ENCODE measurements at places on chromosomes 1 and 21. TPM values are rescaled to one million over a fixed set of nuclear protein-coding genes. Genes with fewer than 3 reads are reported as not detected.
A peak's percentile ranks its signal among the peaks of the same experiment; 100 is the strongest.

The PDC gene
- not detected for total RNA-seq

The OR2G6 gene
- 0.04 TPM for total RNA-seq

The BLACAT1 gene
- total RNA-seq, result 0.72 TPM

The POU3F1 gene
- 0.16 TPM for total RNA-seq

The GJA4 gene
- total RNA-seq, result not detected

The PPIAL4G gene
- not detected for total RNA-seq

The TNFRSF1B gene
- total RNA-seq, result 2.9 TPM

The MR1 gene
- 5.5 TPM for total RNA-seq

The NUP210L gene
- total RNA-seq, result 0.04 TPM

The TAS1R1 gene
- not detected for total RNA-seq

The MYBPHL gene
- total RNA-seq, result not detected

The NBPF6 gene
- total RNA-seq, result not detected

The ITLN2 gene
- 0.41 TPM for total RNA-seq

The SPATC1L gene
- 27.5 TPM for total RNA-seq

The NEXN gene
- total RNA-seq, result 8.2 TPM

The DCST2 gene
- 1.9 TPM for total RNA-seq

The ATXN7L2 gene
- total RNA-seq, result 14.9 TPM

The EVI5 gene
- 40.0 TPM for total RNA-seq

The ANKRD13C gene
- total RNA-seq, result 23.7 TPM

The KCNA2 gene
- total RNA-seq, result 0.58 TPM

The THBS3 gene
- 57.9 TPM for total RNA-seq

The CYP4Z1 gene
- total RNA-seq, result not detected

The DNAH14 gene
- 82.9 TPM for total RNA-seq

The TNFRSF4 gene
- 0.34 TPM for total RNA-seq

GRCh38 chr21:38181096-38181495 is 75.7 kb upstream of the KCNJ15 start:
- H3K4me3 ChIP-seq, result no peak overlapping the region
- no peaks in the 10 kb centered on the region for H3K27me3 ChIP-seq
- H3K27ac ChIP-seq, result no peak overlapping the region
- H3K4me1 ChIP-seq, result peaks cover 33% of the 10 kb centered on the region
- no peak for DNase-seq

GRCh38 chr1:23530087-23530746 is 816 bp downstream of the E2F2 start:
- H3K27me3 ChIP-seq, result no peaks in the 10 kb centered on the region
- peaks cover 28% of the 10 kb centered on the region for H3K4me1 ChIP-seq
- H3K36me3 ChIP-seq, result no peaks in the 10 kb centered on the region
- no peak overlapping the region for H3K27ac ChIP-seq
- H3K4me3 ChIP-seq, result peak overlapping the region; percentile 61
- DNase-seq, result no peak

DNA sequence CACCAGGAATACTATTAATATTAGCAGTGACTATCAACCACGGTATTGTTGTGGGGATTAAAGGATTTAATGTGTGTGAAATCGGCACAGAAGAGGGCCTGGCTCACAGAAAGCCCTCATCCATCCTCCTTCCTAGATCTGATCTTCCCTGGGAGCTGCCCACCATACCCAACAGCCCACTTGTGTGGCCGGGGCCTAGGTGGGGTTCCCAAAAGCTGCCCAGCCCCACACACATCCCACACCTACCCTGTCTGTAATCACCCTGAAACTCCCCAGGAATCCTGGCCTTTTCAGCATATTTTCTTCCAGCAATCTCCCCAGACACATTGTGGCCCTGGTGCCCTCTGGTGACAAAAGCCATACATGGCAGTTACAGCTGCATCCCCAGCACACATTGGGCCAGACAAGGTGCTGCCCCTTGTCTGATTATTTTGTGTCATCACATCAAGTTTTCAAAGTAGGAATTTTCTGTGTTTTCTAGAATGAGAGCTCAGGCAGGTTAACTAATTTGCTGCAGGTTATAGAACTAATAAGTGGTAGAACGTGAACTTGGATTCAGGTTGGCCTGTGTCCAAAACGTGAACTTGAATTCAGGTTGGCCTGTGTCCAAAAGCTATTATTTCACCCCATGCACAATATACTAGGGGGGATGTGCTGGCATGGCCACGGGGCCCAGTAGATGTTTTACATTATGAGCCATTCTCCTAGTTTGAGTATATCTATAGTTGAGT is 5.3 kb upstream of the SLC6A9 start:
- H3K36me3 ChIP-seq, result no peaks in the 10 kb centered on the region
- H3K27me3 ChIP-seq, result peaks cover 4% of the 10 kb centered on the region
- no peak for DNase-seq

GRCh38 chr1:94641990-94642389 is 100.4 kb upstream of the F3 start:
- DNase-seq, result no peak
- no peaks in the 10 kb centered on the region for H3K4me1 ChIP-seq
- H3K4me3 ChIP-seq, result no peak overlapping the region
- H3K36me3 ChIP-seq, result peaks cover 13% of the 10 kb centered on the region

- peak overlapping the region; percentile 88 for H3K4me3 ChIP-seq
- no peaks in the 10 kb centered on the region for H3K36me3 ChIP-seq
- no peak for DNase-seq
- H3K27me3 ChIP-seq, result no peaks in the 10 kb centered on the region
These were observed 1.8 kb downstream of the ERRFI1 start for GRCh38 chr1:8024329-8024728.

DNA sequence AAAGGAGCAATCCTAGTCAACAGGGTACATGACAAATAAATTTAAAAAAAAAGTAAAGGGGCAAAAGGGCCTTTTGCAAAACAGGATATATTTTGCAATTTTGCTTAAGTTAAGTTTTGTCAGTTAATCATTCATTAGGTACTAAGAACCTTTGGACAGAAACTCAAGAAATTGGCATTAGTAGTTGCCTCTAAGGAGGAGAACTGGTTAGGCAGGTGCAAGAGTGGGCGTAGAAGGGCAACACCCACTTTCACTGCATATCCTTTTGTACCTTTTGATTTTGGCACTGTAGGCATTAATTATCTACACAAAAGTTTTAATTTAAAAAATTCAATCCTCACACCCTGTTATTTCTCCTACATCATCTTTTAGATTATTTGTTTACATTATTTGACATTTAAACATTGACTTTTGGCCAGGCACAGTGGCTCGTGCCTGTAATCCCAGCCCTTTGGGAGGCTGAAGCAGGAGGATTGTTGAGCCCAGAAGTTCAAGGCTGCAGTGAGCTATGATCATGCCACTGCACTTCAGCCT is 4.3 kb downstream of the DDAH1 start:
- H3K4me3 ChIP-seq, result no peak overlapping the region
- H3K36me3 ChIP-seq, result no peaks in the 10 kb centered on the region
- H3K4me1 ChIP-seq, result peaks cover 35% of the 10 kb centered on the region
- no peak for DNase-seq
- H3K27ac ChIP-seq, result no peak overlapping the region

GRCh38 chr1:39538531-39539251 is 37.9 kb downstream of the PABPC4 start:
- H3K27ac ChIP-seq, result no peak overlapping the region
- H3K4me1 ChIP-seq, result no peaks in the 10 kb centered on the region
- H3K36me3 ChIP-seq, result peaks cover 39% of the 10 kb centered on the region

DNA sequence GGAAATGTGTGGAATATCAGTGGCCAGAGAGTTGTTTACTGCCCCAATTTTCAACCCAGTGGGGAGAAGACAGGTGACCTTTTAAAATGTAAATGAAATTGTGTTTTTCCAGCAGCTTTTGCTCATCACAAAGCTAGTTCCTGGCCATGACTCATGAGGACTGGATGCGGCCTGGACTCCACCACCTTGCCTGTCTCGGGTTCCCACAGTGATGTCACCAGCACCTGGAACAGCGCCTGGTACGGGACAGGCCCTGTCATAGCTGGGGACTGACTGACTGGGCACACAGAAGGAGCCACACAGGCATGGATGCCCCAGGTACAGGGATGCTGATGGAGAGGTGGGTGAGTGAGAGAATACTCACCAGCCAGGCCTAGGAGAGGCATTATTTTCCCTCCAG is 277.1 kb downstream of the AJAP1 start:
- H3K4me1 ChIP-seq, result no peaks in the 10 kb centered on the region
- no peak for DNase-seq
- peaks cover 11% of the 10 kb centered on the region for H3K27me3 ChIP-seq
- H3K36me3 ChIP-seq, result no peaks in the 10 kb centered on the region
- no peak overlapping the region for H3K27ac ChIP-seq

DNA sequence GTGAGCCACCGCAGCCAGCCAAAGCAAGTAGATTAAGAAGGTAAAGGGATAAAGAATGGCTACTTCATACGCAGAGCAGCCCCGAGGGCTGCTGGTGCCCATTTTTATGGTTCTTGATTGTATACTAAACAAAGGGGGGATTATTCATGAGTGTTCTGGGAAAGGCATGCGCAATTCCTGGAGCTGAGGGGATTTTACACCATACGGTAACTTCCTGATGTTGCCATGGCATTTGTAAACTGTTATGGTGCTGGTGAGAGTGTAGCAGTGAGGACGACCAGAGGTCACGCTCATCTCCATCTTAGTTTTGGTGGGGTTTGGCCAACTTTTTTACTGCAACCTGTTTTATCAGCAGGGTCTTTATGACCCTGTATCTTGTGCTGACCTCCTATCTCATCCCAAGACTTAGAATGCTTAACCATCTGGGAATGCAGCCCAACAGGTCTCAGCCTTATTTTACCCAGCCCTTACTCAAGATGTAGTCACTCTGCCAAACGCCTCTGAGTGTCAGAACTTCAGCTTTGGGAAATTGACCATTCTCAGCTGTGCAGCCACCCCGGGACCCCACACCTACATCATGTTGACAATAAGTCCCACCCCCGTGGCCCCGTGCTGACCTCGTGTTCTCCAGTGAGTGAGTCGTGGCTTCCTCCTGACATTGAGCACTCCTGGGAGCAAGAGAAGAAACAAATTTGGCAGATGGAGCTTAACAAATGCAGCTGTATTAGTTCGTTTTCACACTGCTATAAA is 149.4 kb upstream of the COL6A1 start:
- no peak overlapping the region for H3K27ac ChIP-seq
- no peak overlapping the region for H3K4me3 ChIP-seq
- peaks cover 1% of the 10 kb centered on the region for H3K27me3 ChIP-seq
- no peaks in the 10 kb centered on the region for H3K36me3 ChIP-seq

- H3K27ac ChIP-seq, result no peak overlapping the region
- no peak for DNase-seq
- no peak overlapping the region for H3K4me3 ChIP-seq
These were observed 550.0 kb downstream of the KIF26B start for GRCh38 chr1:245704765-245705164.

GRCh38 chr21:34836103-34836932 is 167.5 kb downstream of the CLIC6 start:
- H3K27me3 ChIP-seq, result no peaks in the 10 kb centered on the region
- peaks cover 22% of the 10 kb centered on the region for H3K4me1 ChIP-seq
- no peak for DNase-seq
- peak overlapping the region; percentile 72 for H3K27ac ChIP-seq
- H3K4me3 ChIP-seq, result no peak overlapping the region
- H3K36me3 ChIP-seq, result peaks cover 4% of the 10 kb centered on the region

GRCh38 chr1:241950390-241950789 is 7.2 kb upstream of the BECN2 start:
- H3K4me1 ChIP-seq, result peaks cover 2% of the 10 kb centered on the region
- H3K27ac ChIP-seq, result no peak overlapping the region
- H3K36me3 ChIP-seq, result no peaks in the 10 kb centered on the region
- H3K4me3 ChIP-seq, result no peak overlapping the region

- DNase-seq, result no peak
- no peak overlapping the region for H3K27ac ChIP-seq
- H3K4me3 ChIP-seq, result no peak overlapping the region
- H3K4me1 ChIP-seq, result peaks cover 21% of the 10 kb centered on the region
- no peaks in the 10 kb centered on the region for H3K36me3 ChIP-seq
- H3K27me3 ChIP-seq, result peaks cover 37% of the 10 kb centered on the region
These were observed 208.7 kb downstream of the HLX start for GRCh38 chr1:221087919-221088318.

- no peak for DNase-seq
- no peaks in the 10 kb centered on the region for H3K36me3 ChIP-seq
- peaks cover 45% of the 10 kb centered on the region for H3K27me3 ChIP-seq
- H3K4me3 ChIP-seq, result no peak overlapping the region
- peaks cover 5% of the 10 kb centered on the region for H3K4me1 ChIP-seq
- H3K27ac ChIP-seq, result no peak overlapping the region
These were observed 45.3 kb downstream of the KCNC4 start for GRCh38 chr1:110255392-110255787.

All from mesothelial cell of epicardium (in vitro differentiated cells).